ENCODE measurements at places on chromosomes 12 and 14.

DNA sequence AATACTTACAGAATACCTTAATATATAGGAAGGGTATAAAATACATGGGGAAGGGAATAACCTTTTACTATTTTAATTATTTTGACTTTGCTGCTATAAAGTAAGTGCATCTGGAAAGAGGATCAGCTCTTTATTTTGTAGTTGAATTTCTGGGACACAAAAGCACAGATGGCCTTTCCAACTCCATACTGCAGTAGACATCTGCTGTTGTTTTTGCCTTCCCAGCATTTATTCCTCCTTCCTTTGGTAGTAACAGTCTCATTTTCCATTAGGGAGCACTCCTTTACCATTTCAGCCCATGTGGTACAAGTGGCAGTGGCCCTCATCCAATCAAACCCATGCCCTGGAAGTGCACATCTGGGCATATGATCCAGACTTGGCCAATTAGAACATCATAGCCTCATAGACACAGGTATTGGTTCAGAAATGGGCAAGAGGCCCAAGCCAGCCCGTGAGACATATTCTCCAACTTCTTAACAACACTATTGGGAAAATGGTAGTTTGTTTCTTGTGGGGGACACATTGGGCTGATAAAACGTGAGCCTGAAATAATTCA is 64.8 kb upstream of the YARS2 start:
- H3K4me1 ChIP-seq, result no peaks in the 10 kb centered on the region
- no peaks in the 10 kb centered on the region for H3K36me3 ChIP-seq
- no peak overlapping the region for H3K27ac ChIP-seq

DNA sequence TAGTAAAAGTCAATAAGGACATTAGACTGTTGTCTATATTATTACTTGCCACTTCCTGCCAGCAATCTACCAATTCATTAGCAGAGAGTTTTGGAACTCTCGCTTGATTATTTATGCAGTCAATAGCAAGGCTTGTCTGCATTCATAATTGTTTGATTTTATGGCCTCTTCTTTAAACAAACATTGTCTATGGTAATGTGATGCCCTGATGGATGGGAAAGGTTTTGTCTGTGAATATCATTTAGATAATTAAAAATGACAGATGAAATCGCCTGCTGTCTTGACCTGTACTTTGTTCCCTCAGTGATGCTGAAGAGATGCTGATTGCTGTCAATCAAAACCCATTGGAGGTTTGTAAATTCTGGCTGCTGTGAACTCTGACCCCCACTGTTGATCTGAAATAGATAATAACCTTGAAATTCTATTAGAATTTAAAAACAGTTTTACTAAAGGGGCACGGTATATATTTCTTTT is 455.3 kb downstream of the NPAS3 start:
- H3K36me3 ChIP-seq, result no peaks in the 10 kb centered on the region
- H3K27me3 ChIP-seq, result no peaks in the 10 kb centered on the region
- DNase-seq, result no peak
- H3K27ac ChIP-seq, result no peak overlapping the region
- no peak overlapping the region for H3K4me3 ChIP-seq

GRCh38 chr12:3303410-3304136 is 187.4 kb upstream of the PRMT8 start:
- H3K4me1 ChIP-seq, result peaks cover 26% of the 10 kb centered on the region
- H3K36me3 ChIP-seq, result no peaks in the 10 kb centered on the region
- H3K27me3 ChIP-seq, result peaks cover 9% of the 10 kb centered on the region
- H3K4me3 ChIP-seq, result no peak overlapping the region
- DNase-seq, result no peak

DNA sequence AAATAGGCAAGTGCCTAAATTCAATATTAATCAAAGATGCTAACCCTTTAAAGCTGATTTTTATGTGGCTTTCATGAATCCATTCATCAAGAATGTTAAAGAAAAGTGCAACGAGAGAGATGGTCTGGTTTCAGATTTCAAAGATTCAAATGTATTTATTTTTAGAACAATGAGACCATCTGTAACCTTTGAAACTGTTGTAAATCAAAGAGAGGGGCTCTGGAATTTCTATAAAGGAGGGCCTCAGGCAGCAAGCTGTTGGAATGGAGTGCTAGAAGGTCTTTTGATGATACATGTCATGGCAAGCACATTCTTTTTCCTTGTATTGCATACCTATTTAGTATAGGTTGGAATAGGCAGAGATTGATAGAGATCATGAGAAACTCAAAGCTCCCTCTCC is 433.0 kb downstream of the LRIG3 start:
- H3K27ac ChIP-seq, result peak overlapping the region; percentile 88
- peaks cover 43% of the 10 kb centered on the region for H3K4me1 ChIP-seq
- H3K27me3 ChIP-seq, result no peaks in the 10 kb centered on the region

GRCh38 chr14:64217834-64218233 is 76.3 kb downstream of the ESR2 start:
- DNase-seq, result no peak
- no peak overlapping the region for H3K27ac ChIP-seq
- H3K4me1 ChIP-seq, result no peaks in the 10 kb centered on the region
- no peak overlapping the region for H3K4me3 ChIP-seq
